ENCODE measurements at places on chromosomes 1 and 21.

DNA sequence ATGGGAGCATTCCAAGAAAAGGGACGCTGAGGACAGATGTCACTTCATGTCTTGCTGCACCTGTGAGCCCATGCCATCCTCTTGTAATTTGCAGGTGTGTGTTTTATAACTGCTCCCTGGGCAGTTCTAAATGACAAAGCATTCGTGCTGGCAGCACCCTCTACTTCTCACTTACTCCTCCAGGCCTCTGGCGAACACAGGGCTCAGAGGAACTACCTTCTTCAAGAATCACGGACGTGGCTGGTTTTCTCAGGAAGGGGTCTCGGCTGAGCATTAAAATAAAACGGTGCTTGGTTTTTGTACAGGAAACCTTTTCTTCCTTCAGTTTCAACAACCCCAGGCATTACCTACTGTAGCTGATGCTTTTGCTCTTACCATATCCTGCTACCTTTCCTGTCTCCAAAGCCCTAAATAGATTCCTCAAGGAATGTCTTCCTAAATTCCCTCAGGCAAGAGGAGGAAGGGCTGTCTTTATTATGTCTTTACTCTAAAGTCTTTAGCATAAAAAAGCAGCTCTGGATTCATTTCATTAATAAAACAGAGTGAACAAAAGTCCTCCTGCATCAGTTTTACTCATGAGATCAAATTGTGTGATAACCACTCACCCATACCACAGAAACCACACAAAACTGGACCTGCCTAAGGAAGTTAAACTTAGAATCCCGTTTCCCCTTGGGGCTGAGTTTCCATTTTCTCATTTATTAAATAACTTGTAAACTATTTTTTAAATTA, 79.0 kb upstream of the MAP10 start:
- DNase-seq = no peak

DNA sequence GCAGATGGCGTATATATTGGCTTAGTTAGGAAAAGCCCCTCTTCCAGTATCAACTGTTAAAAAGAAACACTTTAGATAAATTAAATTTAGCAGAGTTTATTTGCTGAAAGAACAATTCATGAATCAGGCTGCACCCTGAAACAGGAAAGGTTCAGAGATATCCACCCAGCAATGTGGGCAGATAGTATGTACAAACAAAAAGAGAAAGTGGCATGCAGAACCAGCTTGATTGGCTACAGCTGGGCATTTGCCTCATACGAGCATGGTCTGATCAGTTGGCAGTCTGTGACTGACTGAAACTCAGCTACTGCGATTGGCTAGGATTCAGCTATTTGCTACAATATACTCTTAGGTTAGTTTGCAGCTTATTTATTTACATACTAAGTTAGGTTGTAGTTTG, 98.2 kb downstream of the ZC3H11B start:
- no peak for DNase-seq

- DNase-seq = no peak
Measured at GRCh38 chr1:24364975-24365678, 46.0 kb downstream of the GRHL3 start.

GRCh38 chr1:36540056-36540455, 57.3 kb upstream of the CSF3R start:
- DNase-seq = no peak

DNA sequence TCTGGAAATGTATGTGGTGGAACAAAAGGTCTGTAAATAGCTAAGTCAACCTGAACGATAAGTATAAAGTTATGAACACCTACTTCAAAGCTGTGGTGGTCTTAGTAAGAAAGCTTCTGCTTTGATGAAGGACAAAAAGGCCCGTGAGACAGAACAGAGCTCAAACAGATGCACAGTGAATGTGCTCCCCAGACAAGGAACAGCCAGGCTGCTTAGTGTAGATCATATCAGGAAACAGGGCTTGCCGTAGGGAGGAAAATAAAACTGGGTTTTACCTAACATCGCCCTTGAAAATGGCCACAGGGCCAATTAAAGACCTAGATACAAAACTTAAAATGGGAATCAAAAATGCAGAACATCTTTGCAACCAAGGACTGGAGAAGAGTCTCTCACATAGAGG, 40.2 kb downstream of the PRSS38 start:
- DNase-seq = no peak

- DNase-seq = no peak
Measured at GRCh38 chr1:150567341-150567716, 12.1 kb downstream of the MCL1 start.

GRCh38 chr1:41380979-41381691, 19.9 kb downstream of the FOXO6 start:
- DNase-seq = no peak

- no peak for DNase-seq
Measured at GRCh38 chr1:234725177-234726132, 115.5 kb upstream of the IRF2BP2 start.

DNA sequence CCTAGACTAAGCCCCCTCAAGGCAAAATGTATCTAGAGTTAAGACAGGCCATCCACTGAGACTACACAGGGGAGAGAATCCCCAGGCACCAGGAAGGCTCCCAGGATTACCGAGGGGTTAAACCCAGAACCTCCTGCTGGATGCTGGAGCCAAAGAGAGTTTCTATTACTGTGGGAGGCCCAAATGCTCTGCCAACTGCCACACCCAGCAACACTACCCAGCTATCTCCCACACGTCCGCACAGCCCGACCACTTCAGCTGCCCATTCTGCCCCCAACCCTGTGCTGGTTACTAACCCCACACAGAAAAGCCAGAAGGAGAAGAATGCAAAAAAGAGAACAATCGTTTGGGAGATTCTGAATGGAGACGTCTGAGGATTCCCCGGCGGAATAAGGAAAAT, 63.6 kb downstream of the CD46 start:
- DNase-seq = no peak

DNA sequence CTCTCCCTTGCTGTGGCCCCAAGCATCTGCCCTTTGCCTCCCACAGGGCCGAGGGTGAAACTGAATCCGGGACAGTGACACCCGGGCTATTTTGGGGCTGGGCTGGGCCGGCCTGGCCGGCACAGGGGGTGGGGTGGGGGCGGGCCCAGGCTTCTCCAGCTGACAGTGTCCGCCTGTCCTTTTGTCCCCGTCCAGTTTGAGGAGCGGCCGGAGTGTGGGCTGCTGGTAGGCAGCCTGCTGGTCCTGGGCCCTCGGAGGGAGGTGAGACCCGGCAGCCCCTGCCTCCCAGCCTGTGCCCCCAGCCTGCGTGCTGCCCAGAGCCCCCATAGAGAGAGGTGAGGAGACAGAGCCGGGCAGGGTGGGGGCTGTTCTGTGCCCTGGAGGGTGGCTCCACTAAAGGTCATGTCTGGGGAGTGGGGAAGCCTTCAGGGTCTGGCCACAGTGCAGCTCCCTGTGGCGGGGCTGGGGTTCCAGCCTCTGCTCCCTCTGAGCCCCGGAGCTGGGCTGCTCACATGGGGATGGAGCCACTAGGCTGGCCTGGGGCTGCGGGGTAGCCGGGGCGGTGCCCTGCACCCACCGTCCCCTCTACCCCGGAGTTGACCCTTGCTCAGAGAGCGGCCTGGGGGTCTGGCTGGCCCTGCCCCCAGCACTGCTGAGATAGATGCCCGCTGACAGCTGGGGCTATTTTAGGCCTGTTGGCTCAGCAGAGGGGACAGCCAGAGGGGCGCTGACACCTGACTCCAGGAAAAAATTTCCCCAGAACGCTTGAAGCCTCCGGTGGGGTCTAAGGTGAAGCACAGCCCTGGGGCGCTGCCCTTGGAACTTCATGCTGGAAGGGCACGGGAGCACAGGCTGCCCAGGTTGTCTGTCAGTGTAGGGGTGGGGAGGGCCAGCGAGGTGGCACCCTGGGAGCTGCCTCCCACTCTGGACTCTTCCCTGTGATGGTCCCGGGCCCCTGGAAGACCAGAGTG, at the start of gene OBSCN:
Gene OBSCN (plus strand): TSS at position 194 of the 971 bp plus-strand sequence. CDS start 3,740 bp downstream, outside the sequence.
- DNase-seq = no peak

GRCh38 chr21:44696572-44696971, 400 bp upstream of the KRTAP10-12 start:
- DNase-seq = no peak

DNA sequence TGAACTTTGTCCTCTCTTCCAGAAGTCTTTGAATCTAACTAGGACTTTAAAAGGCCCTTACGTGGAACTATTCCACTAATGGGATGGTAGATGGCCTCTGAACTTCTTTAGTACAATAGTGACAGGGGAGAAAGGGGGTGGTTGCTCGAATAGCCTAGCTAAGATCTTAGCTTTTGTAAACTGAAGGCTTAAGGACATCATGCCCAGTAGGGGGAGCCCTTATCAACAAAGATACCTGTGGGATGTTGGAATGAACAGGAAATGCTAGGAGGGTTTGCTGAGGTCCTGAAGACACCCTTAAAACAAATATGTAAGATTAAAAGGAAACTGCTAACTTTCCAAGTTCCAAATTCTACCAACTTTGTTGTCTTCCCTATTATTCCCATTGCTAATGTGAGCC, 33.2 kb downstream of the NHLH2 start:
- DNase-seq = peak; percentile 20

DNA sequence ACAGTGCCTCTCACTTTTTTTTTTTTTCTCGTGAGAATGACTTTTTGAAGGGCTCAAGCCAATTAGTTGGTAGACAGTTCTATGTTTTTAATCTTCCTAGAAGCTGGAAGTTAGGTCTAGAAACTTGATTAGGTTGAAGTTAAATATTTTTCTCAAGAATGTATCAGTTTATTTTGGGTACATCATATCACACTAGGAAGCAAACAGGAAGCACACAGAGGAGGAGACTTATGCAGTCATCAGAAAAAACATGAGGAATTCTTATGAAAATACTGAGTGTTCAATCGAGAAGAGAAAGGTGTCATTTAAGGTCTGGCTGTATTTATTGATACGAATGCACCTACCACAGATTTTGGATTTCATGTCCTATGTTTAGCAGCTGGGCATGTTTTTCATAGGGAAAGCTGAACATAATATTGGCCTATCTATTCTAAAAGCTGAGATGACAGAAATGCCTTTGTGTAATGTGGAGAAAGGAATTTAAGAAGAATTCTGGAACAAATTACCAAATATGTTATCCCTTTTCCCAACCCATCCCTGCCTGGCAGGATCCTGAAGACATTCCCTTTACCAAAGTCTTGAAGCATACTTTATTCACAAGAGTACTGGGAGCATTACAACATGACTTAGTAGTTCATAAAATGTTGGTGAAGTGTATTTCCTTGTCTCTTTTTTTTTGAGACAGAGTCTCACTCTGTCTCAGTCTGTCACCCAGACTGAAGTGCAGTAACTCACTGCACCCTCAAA, 17.5 kb upstream of the ZFP69B start:
- DNase-seq = no peak

- no peak for DNase-seq
Measured at GRCh38 chr21:17789069-17789468, 30.1 kb downstream of the C21orf91 start.

GRCh38 chr1:993379-993995, 6.4 kb downstream of the HES4 start:
- no peak for DNase-seq

- DNase-seq = no peak
Measured at GRCh38 chr1:156747742-156748669, 3.5 kb downstream of the HDGF start.

DNA sequence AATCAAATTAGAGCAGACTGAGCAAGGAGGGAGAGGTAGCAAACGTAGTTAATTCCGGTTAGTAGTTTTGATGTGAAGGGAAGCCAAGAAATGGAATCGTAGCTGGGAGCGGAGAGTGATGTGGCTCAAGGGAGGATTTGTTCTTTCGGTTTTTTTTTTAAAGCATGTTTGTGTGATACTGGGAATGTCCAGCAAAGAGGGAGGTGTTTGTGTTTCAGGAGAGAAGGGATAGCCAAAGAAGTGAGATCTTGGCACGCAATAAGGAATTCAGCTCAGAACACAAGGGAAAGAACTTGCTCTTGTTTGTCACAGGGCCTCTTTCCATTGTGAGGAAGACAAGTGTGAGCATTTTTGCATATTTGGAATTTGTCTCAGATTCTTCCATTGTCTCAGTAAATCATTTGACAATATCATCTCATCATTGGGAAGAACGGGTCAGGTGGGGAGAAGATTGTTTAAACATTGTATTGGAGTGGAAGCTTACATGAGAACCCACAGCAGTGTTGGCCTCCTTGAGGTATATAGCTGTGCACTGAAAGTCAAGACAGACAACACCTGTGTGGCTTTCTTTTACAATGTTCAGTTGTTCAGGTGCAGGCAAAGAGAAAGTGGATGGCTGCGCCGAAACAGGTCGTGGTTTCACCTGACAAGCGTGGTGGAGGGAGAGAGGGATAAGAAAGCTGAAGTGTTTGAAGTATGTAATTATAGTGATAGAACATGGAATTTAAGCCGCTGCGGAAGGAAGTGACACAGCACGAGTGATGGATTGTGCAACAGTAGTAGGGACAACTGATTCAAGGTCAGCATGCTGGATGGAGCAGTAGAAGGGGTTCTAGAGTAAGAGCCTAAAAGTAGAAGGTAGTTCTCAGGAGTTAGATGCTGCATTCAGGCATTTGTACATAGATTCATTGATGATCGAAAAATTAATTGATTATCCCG, 25.4 kb downstream of the FMN2 start:
- DNase-seq = no peak

DNA sequence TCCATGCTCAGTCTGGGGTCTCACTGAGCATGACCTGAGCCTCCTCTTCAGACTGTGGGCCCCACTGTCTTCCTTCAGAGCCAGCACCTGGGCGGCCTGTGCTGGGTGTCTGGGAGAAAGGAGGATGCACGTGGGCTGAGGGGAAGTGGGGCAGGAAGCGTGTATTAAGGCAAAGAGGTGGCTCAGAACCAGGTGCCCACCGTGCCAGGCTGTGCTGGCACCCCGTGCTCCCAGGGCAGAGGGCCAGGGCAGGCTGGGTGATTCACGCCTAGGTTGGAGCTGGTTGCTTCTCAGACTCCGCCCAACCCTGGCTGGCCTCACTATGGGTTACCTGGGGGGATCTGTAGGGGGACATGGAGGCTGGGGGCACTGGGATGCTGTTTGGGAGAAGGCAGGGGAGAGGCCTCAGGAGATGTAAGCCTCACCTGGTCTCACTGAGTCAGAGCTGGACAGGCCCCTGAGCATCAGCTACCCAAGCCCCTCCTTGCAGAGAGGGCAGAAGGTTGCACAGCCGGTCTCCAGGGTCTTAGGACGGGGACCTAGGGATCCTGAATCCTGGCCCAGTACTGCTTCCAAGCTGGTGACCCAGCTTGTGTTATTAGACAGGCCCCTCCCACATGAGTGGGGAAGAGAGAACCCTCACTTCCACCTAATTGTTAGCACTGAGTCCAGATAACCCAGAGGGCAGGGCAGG, 18.6 kb upstream of the PADI1 start:
- no peak for DNase-seq

All from cerebellar nuclear complex (tissue), 1 donor.